Activated CD4-positive, alpha-beta T cell treated with anti-CD3 and anti-CD28 coated beads for 4 hours (primary cell): ENCODE measurements at places on chromosomes 16 and 17.

DNA sequence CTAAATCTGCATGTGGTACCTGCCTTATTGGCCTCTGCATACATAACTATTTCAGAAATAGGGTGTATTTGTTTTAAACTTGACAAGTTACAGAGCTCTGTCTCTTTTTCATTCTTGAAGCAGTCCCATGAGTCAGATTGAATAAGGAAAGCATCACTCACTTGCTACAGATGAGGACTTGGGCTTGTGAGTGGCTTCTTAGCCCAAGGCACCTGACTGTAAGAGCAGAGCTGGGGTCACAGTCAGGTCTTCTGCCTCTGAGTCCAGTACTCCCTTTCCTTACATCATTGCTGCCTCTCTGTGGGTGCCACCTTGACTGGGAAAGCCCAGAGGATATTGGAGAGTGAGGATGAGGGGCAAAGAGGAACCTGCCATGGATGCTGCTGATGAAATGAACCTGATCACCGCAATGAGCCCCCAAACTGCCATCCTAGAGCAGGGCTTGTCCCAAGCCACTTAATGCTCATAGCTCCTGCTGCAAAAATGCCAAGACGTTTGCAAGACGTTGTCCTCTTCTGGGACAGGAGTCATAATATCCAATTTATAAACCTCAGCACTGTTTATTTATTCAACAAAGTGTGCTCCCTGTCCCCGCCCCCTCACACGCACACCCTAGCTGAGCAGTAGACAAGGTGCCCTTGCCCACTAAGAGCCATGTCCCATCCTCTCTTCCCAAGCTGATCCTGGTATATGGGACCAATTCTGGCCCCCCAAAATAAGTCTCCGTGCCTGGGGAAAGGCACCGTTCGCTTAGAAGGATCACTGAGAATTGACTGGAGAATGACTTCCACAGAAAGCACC, 74.1 kb downstream of the CCDC182 start:
- DNase-seq, result no peak

DNA sequence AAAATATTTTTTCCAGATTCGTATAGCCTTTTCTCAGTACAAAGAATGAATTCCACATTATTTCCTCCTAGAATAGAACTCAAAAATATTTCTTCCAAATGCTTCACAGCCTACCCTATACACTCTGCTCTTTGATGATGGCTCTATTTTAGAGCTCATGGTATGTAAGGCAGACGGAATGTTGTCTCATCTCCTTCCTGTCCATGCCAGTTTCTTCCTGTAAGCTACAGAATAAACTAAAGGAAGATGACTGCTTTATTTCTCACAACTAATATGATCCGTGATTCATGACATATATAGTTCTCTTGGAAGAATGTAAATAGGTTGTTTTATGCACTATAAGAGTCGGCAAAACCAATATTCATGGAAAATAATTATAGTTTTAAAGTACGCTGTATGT, 723.1 kb downstream of the CDH11 start:
- no peak for DNase-seq

DNA sequence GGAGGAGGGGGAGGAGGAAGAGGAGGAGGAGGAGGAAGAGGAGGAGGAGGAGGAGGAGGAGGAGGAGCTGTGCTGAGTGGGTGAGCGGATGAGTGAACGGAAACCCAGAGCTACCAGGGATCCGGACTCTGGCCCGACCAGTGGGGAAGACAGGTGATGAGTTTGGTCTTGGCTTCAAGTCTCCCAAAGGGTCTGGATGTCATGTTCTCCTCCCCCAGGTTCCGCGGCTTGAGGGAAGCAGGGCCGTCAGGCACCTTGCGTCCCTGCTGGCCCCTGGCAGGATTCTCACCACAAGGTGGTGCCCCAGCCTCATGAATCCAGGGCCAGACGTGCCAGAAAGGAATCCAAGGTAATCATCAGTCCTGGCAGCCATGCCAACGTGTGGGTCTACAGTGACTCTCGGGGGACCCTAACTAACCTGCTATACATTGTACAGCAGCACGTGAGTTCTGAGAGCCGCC, 13.5 kb upstream of the ABAT start:
- DNase-seq, result peak; percentile 40

DNA sequence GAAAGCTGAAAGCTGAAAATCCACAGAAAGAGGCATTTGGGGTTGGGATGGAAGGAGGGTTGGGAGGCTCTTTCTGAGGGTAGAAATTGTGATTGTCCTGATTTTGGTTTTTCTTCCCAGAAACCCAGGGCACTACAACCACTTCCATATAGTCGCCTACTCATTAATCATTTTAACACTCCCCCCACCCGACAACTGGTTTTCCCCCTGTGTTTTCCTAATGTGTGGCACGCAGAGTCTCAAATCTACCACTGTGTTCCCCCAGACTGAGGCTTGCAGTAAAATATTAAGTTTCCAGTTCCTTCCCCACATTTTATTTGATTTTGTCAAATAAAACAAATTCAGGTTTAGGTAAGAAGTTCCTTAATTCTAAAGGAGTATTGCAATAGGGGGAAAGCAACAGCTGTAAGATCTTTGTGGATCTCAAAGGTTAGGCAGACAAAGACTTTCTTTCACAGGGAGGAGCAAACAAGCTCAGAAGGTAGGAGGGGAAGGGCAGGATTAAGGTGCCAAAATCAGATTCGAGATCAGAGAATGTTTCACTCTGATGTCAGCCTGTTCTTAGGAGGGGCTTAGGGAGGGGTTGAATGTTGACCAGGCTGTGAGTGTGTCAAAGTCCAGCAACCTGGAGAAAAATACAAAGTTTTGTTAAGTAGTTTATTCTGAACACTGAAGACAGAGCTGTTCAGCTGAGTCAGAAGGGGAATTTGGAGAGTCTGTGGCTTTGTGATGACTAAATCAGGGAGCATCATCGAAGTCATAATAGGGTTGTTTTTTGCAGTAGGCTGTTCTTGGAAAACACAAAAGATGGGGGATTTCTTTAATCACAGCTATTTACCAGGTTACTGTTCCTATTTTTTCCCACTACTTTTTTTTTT, 3.6 kb downstream of the ZNF267 start:
- peak; percentile 57 for DNase-seq

GRCh38 chr17:21209511-21210175, 4.3 kb downstream of the TMEM11 start:
- DNase-seq, result no peak

- DNase-seq, result no peak
Measured at GRCh38 chr17:11506635-11507034, 91.6 kb upstream of the DNAH9 start.

GRCh38 chr17:62309396-62309795, 71.0 kb upstream of the EFCAB3 start:
- no peak for DNase-seq
